Hematopoietic multipotent progenitor cell treated with erythropoietin and hydrocortisone succinate and interleukin-3 and kit ligand, for 15 days (in vitro differentiated cells): ENCODE measurements at places on chromosomes 5 and 9.
A peak's percentile ranks its signal among the peaks of the same experiment; 100 is the strongest.

GRCh38 chr9:33782395-33783152, 12.8 kb upstream of the PRSS3 start:
- DNase-seq = no peak

- no peak for DNase-seq
These were observed 315.8 kb upstream of the POU5F2 start for GRCh38 chr5:94057217-94057616.

GRCh38 chr5:103101079-103101750, 18.7 kb downstream of the GIN1 start:
- no peak for DNase-seq

- DNase-seq = no peak
These were observed 66.0 kb upstream of the KLF9 start for GRCh38 chr9:70480405-70480980.

GRCh38 chr5:179313849-179314521, 31.3 kb downstream of the ADAMTS2 start:
- no peak for DNase-seq

GRCh38 chr5:32734827-32735378, 23.8 kb downstream of the NPR3 start:
- no peak for DNase-seq

DNA sequence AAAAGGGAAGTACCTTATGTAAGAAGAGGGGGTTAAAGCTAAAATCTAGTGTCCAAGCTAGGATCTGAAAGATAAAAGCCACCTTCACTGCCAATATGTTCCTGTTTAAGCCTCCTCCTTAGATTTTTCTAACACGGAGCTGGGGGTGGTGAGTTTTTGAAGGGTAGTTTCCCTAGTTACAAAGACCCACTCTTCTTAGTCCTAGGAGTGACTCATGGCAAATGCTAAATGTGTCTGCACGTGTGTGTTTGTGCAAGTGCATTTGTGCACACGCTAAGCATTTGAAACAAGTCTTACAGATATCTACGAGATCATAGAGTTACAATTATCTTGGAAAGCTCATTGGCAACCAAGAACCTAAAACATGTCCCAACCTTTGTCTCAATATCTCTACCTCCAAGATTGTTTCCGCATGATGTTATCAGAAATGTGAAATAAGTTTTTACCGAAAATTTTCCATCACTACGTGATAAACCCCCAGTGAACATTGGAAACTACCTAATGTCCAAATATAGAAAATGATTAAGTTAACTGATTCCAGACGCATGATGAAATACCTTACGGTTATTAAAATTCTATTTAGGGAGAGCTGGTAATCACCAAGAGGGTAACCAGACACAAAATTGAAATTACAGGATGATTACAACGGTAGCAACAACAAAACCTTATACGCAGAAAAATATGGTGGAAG, 78.0 kb upstream of the HRH2 start:
- DNase-seq = no peak

- DNase-seq = no peak
These were observed 92.8 kb downstream of the IQGAP2 start for GRCh38 chr5:76495870-76496269.

DNA sequence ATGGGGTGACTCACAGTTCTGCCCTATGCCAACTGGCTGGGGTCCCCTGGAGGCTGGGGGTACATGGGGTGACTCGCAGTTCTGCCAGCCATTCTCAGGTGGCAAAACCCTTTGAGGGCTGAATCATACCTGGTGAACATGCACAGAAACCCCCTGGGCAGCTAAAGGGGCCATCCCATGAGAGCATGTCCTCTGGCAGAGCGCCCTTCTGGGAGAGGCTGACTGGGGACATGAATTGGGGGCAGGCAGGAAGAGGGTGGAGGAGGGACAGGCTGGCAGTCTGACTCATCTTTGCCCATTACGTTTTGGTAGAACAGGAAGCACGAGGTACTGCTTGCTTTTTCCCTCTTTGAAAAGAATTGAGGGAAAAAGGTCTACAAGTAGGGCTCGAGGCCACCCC, 16.7 kb downstream of the TRAF1 start:
- no peak for DNase-seq

DNA sequence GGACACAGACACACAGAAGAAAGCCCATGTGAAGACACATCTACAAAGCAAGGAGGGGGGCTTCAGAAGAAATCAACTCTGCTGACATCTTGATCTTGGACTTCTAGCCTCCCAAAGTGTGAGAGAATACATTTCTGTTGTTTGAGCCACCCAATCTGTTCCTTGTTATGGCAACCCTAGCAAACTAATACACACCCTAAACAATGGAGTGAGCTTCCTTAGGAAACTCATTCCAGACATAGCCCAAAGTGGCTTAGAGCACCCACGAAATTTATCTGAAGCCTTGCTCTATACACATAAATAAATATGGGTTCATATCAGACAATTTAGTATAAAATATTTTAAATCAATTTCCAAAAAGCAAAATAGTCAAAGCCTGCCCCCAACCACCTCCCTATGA, 7.6 kb upstream of the TBC1D2 start:
- DNase-seq = no peak

DNA sequence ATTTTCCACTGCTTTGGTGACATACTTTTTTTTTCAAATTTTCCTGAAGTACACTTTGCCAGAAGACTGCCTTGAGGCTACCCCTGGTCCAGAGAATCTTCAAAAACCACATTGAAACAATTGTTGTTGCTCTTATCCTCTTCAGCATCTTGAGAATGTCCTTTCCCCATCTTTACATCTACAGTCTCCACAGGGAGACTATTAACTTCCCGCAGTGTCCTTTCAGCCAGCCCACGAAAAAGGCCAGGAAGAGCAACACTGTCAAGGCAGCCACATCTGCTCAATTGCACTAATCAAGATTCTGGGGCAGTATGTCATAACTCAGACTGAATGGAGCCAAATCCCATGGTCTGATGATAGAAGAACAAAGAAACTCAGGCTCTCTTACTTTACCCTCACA, 148.3 kb downstream of the ENC1 start:
- DNase-seq = no peak

DNA sequence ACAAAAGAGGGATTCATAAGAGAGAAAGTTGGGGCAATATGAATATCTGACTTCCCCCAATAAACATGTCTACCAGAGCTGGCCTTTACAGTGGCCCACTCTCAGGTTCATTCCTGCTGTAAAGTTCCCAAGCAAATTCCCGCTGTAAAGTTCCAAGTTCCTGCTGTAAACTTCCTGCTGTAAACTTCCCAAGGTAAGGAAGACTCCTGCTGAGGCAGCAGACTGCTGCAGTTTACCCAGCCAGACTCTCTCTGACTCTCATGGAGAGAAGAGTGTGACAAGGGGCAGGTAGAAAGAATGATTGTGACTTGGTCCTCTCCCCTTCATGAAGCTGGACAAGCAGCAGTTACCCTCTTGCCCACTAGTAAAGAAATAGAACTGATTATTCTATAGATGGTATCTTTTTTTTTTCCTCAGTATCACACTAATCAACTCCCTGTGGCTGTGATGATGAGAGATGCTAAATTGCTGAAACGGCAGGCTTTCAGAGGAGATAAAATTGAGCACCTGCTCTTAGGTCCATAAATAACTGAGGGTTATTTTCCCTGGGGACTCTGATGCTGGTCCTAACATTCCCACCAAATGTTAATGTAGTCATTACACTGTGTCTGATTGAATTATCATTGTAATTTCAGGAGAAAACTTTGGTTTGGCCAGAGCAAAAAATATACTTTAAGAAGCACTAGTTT, 220.4 kb downstream of the PARP8 start:
- DNase-seq = no peak

GRCh38 chr5:23977997-23978396, 470.6 kb downstream of the PRDM9 start:
- peak; percentile 4 for DNase-seq

GRCh38 chr5:75522025-75522424, 10.3 kb downstream of the POLK start:
- DNase-seq = no peak

GRCh38 chr5:98816582-98817222, 43.2 kb downstream of the RGMB start:
- DNase-seq = peak; percentile 56

GRCh38 chr5:150762211-150762610, 3.4 kb upstream of the DCTN4 start:
- no peak for DNase-seq

DNA sequence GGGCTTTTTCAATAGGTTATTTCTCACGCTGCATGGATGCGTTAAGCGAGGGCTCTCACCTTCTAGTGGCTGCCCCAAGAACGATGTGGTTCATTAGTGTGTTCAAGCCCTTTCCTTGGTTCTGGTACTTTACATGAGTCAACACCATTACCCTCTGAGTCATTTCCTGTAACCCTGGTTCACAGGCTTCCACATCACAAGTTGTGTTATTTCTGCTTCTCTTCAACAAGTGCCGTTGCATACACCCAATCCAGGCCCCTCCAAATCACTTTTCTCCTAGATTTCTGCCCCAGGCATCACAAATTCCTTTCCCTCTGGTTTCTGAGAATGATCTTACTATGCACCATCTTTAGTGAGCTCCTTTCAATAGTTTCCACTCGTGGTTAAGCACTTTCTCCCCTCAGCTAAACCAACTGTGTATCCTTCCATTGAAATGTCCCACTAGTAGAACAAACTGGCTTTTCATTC, 69.5 kb upstream of the RAD23B start:
- no peak for DNase-seq

DNA sequence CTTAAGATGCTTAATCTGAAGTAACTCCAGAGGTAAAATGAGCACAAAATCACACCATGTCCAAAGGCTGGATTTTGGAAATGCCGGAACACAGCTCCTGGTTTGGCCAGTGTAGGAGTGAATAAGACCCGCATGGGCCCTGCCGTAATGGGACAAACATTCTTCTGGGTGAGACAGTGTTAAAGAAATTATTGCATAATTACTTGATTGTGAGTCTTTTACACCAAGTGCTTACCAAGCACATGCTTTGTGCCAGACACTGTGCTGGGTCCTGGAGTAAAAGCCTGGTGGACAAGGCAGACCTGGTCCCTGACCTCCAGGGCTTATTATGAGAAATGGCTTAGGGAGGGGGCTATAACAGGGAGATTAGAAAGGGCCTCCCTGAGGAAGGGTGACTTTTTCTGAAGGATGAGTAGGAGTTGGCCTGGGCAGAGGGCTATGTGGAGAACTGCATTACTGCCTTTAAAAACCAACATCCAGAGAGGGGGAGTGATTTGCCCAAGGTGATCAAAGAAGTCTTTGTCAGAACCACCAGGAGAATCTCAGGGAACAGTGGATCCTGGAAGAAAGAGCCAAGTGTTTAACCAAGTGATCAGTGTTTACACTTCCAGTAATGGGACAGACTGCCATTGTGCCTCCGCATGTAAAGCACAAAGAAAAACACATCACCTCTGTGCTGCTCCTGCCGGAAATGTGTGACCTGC, 3.5 kb downstream of the PDE6A start:
- no peak for DNase-seq

- no peak for DNase-seq
These were observed 150.0 kb downstream of the PAM start for GRCh38 chr5:102905056-102905455.

- no peak for DNase-seq
These were observed 207.2 kb upstream of the DAPK1 start for GRCh38 chr9:87290241-87291052.
